ENCODE measurements at places on chromosomes 6 and 20. TPM values are rescaled to one million over a fixed set of nuclear protein-coding genes. Genes with fewer than 3 reads are reported as not detected.

GRCh38 chr6:44068607-44069296, 58.5 kb downstream of the MRPL14 start:
- DNase-seq: no peak

DNA sequence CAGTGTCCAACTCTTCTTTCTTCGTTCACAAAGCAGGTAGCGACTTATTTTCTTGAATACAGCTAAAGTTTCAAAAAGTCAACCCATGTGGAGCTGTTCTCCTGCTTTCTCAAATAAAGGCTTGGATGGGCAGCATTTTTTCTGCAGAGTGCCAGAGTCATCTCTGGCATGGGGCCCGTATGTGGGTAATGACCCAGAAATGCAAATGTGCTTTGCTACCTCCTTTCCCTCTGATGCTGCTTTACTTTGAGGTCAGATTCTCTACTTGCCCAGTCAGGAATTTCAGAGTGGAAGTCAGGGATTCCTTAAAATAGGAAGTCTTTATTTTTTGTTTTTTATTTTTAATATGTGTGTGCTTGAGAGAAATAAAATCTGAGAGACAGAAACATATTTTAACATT, 4.9 kb downstream of the NKAIN2 start:
- DNase-seq: no peak

- no peak for DNase-seq
Measured at GRCh38 chr6:44622555-44622954, 235.0 kb downstream of the CDC5L start.

DNA sequence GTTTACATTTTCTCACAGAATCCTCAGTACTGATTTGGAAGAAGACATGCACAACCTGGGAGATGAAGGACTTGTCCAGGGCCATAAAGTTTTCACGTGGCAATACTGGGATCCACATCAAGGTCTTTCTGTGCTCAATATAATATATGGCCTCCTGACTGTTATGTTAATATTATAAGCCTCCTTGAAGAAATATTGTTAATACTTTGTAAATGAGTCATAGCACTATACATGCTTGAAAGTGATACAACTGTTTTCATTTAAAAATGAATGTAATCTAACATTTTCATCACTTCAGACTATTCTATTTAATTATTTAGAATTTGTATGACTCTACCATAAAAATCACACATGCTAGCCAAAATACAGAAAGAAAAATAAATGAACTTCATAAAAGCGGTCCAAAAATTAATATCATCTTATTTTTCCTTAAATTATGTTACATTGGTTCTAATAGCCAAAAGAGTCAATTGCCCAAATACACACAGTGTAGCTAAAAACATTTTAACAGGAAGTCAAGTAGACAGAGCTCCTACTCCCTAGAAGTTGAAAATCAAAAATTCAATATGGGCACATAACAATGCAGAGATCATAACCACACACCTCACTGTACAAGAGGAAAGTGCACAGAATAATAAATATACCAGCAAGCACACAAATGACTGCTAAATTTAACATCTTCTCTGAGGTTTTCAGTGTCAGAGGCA, 188.0 kb upstream of the HDDC2 start:
- DNase-seq: no peak

DNA sequence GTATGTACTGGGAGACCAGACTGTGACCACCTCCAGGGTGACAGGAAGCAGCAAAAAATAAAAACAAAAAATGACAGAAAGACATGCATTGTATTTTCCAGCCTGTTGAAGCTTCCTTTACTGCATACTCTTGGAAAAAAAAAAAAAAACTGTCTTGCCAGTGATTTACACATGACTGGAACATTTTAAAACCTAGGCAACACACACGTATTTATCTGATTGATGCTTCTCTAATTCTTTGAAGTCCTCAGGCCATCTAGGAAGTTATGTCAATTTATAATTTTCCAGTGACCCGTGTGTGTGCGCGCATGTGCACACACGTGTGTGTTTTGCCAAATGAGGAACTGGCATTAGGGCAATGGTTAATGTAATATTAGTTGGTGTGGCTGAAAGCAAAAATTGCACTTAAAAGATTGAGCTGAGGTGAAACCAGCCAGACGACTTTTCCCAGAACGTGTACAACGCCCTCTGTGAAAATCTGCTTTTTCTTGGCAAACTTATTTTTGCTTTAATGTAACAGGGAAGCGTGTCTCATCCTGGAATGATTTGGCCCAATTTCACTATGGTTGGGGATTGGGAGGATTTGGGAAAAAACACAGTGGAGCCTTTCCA, 315.2 kb downstream of the TFAP2A start:
- DNase-seq: no peak

DNA sequence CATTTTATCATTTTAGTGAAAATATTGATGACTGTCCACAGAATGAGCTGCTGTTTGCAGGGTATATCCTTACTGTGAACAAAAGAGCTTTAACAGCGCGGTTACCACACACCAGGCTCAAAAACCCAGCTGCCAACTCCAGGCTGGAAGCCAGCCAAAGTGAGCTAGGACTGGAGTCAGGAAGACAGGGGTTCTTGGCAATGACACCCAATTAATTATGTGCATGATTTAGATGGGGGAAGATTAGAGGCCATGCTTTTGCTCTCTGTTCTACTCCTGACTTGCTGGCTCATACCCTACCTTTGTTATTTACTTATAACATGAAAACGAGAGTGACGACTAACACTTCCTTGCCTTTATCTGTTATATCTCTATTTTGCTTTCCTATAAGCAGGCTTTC, 128.9 kb upstream of the SHLD1 start:
- DNase-seq: no peak

DNA sequence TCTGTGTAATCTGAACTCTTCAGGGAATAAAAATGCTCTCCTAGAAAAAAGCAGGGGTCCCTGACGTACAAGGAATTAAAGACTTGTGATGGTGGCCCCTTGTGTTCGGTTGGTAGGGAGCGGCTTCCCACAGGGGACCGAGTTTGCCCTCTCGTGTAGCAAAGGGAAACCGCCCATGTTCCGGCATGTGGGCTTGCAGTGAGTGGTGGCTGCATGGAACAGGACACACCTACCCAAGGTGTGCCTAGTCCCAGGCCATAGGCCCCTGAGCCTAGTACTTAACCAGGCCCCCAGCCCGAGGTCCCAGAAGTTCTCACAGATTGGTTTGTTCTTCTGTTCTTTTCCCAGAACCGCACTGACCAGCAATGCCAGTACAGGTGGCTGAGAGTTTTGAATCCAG, 15.5 kb downstream of the MYBL2 start:
- no peak for DNase-seq

GRCh38 chr6:152398993-152399392, 238.2 kb downstream of the SYNE1 start:
- no peak for DNase-seq

- DNase-seq: no peak
Measured at GRCh38 chr6:37668251-37668650, 29.4 kb downstream of the MDGA1 start.

GRCh38 chr20:15236812-15237211, 899.4 kb upstream of the FLRT3 start:
- DNase-seq: no peak

DNA sequence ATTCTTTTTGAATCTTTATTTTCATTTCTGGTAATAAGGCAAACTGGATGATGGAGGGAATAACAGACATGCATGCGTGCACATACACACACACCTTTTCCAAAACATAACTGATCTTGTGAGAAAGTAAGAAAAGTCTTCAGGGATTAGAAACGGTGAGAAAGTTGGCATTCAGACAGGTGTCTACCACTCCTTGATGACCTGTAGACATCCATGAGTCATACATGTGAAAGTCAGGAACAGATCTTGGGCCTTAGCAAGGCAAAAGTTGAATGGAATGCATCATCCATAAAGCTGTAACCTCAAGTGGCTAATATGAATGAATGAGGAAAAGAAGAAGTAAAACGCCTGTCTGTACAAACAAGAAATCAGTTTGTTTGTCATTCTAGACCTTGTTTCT, 97.3 kb downstream of the GRIK2 start:
- no peak for DNase-seq

DNA sequence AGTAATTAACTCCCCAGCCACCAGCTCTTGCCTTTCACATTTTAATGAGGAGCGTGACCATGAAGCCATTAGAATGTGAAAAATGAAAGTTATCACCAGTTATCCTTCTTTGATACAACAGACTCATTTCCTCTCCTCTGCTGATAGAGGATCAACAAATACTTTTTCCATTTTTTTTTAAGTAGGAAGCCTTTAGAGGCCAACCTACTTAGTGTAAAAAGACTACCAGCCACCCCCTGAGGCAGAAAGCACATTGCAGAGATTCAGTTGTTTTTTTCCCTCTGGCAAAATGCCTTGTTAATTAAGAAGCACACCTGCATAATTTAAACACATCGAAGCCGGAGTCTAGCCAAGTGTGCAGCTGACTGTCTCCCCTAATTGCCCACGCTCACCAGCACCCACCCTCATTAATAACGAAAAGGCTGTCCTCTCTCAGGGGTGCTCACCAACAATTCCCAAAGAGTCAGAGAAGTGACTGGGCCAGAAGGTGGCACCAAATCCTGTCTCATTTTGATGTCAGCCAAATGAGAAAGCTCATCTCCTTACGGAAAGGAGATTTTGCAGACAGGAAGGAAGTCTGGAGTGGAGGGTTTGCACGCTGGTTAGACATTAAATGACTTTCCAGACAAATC, 60.9 kb upstream of the MC3R start:
- DNase-seq: no peak

DNA sequence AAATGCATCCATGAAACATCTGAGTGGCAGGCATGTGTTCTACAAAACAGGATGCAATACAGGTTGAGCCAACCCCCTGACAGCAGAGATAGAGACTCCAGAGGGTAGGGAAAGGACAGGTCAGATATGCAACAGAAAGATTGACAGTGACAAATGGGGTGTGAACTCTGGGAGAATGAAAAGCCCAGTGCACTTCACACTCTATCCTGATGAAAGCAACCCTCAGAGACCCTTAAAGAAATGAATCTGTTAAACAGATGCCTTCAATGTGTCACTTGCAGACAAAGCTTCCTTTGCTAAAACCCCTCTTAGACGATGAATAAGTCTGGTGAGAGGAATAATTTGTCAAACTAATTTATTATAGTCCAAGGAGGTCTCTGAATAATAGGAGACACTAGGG, 89.9 kb downstream of the RFPL4B start:
- no peak for DNase-seq

DNA sequence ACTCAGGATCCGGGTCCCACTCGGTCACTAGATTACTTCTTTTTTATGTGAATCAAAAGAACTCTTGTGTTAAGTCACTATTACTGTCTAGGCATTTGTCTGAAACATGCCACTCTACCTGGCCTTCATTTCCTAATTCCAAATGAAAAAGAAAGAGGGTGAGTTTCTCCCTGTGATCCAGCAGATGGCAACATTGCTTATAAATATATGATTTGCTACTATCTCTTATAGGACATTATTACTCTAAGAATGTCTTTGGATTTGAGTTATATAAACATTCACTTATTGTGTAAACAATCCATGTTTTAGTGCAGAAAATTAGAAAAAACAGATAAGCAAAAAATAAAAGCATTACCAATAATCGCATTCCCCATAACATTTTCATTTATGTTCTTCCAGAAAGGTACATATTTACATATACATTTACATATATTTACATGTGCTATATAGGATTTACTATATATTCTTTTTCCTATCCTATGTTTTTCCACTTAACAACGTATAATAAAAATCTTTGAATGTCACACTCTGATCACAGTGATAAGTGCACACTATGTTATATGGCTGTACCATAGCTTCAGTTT, 66.9 kb downstream of the FAXC start:
- DNase-seq: no peak

GRCh38 chr6:72783035-72783434, 161.2 kb downstream of the KCNQ5 start:
- DNase-seq: no peak

- no peak for DNase-seq
Measured at GRCh38 chr6:114989279-114989964, 646.6 kb upstream of the HS3ST5 start.

DNA sequence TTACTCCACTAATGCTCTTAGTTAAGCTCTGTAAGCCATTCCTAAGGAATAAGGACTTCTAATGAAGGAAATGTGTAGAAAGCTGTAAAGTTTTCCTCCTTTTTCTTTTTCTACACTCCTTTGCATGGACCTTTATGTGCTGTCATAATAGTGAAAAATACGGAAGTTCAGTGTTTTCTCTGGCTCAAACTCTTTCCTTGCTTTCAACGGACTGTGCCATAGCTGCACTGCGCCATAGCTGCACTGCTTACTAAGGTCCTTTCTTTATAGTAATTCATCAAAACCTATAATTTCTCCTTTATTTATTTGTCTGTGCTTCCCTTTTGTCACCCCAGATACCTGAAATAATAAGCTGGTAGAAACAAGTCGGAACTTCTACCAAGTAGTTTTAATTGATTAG, 67.3 kb downstream of the RNF144B start:
- no peak for DNase-seq

DNA sequence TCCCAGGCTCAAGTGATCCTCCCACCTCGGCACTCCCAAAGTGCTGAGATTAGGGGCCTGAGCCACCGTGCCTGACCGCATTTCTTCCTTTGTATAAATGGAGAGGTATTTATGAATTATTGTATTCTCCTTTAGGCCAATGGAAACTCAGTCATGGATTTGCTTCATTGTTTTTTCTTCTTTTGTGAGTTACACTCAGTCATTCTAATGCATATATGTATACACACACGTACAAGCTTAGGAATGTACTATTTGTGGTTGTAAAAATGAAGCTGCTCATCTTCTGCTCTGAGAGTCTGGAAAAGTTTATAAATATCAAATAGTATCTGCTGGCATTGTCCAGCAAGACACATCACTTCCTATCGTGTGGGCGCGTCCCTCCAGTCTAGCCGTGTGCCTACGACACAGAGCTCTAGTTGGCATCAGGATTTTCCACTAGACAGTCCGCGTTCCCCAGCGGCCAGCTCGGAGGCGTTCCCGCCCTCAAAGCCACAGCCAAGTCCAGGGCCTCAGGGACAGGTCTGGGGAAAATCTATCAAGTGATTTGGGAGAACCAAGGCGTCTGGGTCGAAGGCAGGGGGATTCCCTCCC, 215.2 kb downstream of the NFATC2 start:
- DNase-seq: no peak

- DNase-seq: no peak
Measured at GRCh38 chr6:90454836-90455427, 131.9 kb downstream of the MAP3K7 start.

DNA sequence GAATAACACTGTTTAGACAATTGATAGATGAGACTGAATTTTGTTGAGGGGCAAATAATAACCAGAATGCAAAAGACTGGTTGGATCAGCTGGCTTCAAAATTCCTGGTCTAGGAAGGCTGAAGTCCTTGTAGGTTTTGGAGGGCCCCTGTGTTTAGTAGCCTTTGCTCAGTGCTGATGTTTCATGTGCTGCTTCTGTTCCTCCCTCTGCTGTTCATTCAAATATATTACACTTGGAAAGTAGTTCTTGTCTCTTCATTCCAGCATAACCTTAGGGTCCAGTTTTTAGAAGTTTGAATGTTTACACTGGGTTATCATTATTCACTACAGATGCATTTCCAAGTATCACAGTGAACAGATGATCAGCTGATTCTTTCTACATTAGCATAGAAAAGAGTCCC, 72.5 kb downstream of the FLRT3 start:
- no peak for DNase-seq

The SLC22A7 gene
- total RNA-seq: 0.42 TPM

The PERP gene
- 3.1 TPM for total RNA-seq

The HTR1E gene
- not detected for total RNA-seq

The SCUBE3 gene
- 0.07 TPM for total RNA-seq

The SEC23B gene
- 7.2 TPM for total RNA-seq

The RAET1E gene
- total RNA-seq: not detected

The RPP21 gene
- 92.9 TPM for total RNA-seq

The TFAP2C gene
- total RNA-seq: not detected
